ENCODE measurements at places on chromosomes 4 and X.
A peak's percentile ranks its signal among the peaks of the same experiment; 100 is the strongest.

- no peak for DNase-seq
Measured at GRCh38 chr4:38957893-38958292, 74.3 kb downstream of the TMEM156 start.

DNA sequence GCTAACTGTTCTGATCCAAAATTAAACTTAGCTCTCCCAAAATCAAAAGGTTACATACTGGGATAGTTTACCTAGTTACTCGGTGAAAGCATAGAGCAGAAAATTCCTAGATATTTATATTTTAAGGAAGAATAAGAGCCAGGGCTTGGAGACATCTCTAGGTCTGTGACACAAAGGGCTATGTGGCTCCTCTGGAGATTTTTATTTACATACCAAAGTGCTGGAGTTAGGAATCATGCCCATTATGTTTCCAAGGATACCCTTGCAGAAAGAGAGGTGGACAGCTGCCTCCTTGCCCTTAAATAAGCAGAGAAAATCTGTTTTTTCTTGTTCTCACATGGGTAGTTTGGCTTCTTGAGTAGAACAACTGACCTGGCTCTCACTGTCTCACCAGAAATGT is 9.0 kb downstream of the COX7B2 start:
- no peak for DNase-seq

DNA sequence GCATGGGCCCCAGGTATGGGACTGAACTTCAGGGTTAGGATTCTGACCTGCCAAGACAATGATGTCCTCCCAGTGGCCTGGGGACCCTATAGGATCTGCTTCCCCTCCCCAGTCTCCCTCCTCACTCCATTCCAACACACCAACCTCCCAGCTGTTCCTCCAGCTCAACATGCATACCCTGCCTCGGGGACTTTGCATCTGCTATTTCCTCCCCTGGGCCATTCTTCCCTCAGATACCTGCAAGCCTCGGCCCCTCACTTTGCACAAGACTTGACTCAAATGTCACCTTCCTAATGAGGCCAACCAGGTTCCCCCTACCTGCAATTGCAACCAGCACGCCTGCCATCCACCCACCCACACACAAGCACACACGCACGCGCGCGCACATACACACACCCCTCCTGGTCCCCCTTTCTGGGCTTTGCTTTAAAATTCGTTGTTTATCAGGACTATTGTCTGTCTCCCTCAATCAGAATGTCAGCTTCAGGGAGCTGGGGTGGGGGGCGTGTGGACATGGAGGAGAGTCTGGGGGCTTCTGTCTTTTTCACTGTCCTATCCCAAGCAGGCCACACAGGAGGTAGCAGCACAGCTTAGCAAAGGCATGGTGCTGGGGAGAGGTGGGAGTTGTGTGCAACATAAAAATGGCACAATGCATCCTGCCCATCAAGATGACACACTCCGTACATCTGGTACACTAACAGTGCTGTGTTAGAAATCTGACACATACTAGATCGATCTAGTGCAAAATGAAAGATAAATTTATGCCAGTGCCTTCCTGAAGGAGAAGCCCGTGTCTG is 20.6 kb upstream of the PPP2R2C start:
- no peak for DNase-seq

DNA sequence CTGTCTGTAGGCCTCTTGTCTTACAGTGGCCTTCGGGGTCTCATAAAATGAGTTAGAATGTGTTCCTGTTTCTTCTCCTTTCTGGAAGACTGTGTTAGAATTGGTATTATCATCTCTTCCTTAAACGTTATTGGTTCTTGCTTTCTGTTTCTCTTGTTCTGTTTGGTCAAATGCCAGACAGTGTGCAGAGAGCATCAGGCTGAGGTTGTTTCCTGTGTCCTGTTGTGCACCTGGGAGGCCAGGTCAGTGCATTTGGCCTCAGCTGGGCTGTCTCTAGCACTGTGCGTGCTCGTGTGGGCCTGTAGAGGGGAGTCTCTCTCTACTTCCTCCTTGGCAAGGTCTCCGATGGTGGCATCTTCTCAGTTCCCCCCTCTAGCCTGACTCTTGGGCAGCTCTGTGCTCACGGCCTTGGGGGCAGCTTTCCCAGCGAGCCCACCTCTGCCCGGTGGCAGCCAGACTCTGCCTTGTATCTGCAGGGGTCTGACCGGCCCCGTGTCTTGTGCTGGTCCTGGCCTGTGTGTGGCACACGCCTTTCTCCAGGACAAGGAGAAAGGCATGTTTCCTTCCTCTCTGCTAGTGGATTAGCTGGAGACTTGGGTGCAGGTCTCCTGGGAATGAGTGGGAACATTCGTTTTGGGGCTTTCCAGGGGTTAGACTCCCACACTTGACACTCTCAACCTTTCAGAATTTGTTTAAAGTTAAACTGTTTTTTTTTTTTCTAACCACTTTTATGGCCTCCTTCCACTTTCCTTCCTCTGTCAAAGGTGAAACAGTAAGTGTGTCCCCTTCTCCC is 62.3 kb downstream of the FAM193A start:
- no peak for DNase-seq

DNA sequence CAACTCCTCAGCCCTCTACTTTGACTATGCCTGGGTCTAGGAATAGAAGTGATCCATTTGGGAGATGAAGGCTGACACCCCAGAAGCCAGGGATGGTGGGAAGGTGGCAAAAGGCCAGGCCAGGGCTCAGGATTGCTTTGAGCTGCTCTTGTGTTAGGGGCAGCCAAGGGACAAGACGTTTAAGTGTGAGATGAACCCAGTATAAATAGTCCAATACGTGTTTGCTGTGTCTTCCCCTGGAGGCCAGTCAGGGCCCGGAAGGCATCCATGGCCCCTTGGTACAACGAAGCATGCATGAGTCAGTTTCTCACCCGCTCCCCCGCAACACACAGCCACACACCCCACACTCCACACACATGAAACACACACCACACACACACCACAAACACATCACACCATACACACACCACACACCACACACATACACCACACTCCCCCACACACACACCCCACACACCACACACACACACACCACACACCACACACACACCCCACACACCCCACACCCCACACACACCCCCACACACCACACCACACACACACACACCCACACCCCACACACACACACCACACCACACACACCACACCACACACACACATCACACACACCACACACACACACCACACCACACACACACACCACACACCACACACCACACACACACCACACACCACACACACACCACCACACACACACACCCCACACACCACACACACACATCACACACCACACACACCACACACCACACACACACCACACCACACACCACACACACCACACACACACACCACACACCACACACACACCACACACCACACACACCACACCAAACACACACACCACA is 5.1 kb downstream of the STARD8 start:
- DNase-seq: no peak

- DNase-seq: no peak
Measured at GRCh38 chr4:39514888-39515401, 12.3 kb downstream of the UGDH start.

GRCh38 chr4:119025420-119025819 is 110.2 kb upstream of the MYOZ2 start:
- peak; percentile 21 for DNase-seq

DNA sequence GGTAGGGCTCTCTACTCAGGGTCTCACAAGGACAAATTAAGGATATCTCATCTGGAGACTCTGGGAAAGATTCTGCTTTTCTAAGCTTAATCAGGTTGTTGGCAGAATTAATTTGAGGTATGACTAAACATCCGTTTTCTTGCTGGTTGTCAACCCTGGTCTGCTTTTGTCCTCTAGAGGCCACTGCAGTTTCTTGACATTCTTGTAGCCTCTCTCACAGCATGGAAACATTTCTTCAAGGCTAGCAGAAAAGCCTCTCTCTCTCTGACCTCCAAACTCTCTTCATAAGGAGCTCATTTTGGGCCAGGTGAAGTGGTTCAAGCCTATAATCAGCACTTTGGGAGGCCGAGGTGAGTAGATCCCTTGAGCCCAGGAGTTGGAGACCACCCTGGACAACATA is 749.5 kb upstream of the PCDH7 start:
- DNase-seq: peak; percentile 9

DNA sequence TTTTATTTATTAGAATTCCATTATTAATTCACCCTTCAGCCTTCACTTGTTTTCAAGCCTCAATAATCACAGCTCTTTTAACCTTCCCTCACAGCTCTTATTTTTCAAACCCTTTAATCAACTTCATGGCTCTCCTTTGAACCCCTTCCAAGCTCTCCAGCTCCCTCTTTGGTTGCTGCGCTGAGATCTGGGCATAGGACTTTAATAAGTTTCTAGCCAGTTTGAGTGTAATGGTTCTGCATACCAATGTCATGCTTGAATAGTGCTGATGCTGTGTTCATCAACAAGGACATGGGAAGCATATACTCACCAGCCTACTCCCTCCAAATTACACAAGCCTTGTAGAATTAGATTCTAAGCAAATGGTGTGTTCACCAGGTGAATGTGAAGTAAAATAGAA is 3.5 kb upstream of the RNF212 start:
- no peak for DNase-seq

DNA sequence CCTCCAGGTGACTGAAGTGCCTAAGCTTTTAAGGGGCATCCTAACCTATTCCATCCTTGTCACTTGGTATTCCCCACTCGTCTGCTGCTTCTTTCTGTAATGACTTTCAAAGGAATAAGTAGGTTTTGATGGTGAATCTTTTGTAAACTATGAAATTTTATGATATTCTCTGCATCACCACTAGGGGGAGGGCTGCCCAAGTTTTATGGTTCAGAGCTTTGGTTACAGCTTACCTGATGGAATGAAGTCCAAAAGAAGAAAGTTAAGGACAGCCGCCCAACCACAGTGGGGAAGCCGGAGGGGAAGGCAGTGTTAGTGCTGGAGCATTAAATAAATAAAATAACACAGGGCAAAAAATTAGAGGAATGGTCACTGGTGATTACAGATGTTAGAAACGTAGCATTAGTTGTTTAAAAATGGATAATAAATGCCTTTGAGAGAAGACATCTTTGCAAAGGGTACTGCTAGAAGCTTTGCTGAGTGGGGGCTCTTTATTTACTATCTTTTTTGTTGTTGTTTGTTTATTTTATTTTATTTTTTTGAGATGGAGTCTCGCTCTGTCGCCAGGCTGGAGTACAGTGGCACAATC is 204.9 kb downstream of the GBA3 start:
- peak; percentile 27 for DNase-seq

DNA sequence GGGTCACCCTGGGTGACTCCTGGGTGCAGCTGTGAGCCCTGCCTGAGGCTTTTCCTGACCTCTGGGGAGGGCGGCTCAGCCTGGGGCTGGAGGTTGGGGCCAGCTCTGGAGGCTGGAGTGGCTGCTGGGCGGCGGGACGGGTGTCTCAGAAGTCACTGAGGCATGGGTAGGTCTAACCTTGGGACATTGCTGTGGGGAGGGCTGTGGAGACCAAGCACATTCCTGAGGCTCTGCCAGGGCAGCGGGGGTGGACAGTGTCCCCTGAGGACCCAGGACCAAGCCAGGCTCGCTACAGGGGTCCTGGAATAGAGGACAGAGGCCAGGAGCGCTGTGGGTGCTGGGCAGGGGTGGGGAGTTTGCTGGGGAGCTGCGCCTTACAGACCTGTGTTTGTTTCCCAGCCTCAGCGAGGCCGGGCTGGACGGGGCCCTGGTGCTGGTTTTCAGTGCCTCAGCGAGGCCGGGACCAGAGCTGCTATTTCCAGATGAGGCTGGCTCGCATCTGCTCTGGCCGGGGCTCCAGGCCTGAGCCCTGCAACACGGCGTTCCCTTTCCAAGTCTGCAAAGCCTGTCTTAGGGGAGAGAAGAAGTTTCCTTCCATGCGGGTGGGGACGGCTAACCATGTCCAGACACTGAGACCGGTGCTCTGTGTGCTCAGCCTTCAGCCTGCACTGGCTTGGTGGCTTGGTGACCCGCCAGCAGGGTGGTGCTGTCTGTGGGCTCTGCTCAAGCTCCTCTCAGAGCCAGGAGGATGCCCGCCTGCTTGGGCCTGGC is 3.0 kb upstream of the SLC25A6 start:
- DNase-seq: no peak

- DNase-seq: peak; percentile 20
Measured at GRCh38 chr4:83552924-83553323, 17.0 kb downstream of the GPAT3 start.

DNA sequence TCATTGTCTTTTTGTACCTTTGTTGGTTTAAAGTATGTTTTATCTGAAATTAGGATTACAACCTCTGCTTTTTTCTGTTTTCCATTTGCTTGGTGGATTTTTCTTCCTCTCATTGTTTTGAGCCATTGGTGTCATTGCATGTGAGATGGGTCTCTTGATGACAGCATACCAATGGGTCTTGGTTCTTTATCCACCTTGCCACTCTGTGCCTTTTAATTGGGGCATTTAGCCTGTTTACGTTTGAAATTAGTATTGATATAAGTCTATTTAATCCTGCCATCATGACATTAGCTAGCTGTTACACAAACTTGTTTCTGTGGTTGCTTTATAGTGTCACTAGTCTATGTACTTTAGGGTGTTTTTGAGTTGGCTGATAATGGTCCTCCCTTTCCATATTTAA is 145.7 kb downstream of the GUCY2F start:
- DNase-seq: no peak

DNA sequence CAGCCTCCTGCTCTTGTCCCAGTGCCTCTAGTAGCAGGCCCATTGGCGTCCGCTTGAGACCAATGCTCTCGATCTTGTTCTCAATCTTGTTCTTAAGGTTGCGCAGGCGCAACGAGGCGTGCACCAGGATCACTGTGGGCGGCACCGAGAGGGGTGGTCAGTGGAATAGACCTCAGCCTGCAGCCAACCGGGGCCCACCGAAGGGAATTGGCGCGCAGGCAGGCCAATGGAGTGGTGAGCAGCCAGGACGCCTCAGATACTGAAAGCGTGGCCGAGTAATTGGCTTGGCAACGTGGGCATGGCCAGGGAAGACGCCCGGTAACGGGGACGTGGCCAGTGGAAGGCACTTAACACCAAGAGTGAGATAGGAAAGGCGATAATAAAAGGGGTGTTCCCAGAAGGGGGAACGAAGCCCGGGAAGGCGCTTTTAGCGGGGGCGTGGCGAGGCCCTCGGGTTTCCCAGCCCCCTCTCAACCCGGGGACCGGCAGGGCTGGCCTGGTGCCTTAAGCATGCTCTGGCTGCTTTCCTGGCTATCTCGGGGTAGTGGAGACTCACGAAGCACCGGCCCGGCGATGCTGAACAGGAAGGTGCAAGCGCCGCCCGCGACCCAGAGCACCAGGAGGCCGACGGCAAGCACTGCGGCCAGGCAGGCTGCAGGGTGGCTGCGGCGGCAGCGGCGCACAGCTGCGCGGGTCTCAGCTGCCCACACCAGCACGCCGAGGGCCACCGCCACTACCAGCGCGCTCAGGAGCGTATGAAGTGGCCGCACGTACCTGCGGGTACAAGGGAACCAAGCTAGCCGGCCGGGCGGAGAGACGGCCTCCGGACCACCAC is 1.7 kb downstream of the PRAF2 start:
- no peak for DNase-seq

DNA sequence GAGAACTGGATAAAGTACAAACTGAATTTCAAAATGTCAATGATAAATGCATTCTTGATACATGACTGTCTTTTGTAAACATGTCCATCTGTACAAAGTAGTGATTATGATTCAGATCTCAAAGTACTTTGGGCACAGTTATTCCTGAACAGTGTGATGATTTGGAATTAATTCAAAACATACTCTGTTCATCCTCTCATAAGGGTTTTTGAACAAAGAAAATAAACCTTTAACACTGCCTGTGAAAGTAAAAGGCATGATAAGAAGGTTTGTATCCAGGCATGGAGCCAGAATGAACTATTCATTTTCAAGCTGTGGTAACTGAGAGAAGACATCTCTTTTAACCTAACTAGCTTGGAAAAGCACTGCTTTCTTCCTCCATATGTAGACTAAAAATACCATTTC is 883 bp upstream of the KLHL4 start:
- no peak for DNase-seq
